ENCODE measurements at places on chromosomes 5 and 9. TPM values are rescaled to one million over a fixed set of nuclear protein-coding genes. Genes with fewer than 3 reads are reported as not detected.

- no peak for DNase-seq
Measured at GRCh38 chr9:91562416-91562815, 138.8 kb upstream of the NFIL3 start.

DNA sequence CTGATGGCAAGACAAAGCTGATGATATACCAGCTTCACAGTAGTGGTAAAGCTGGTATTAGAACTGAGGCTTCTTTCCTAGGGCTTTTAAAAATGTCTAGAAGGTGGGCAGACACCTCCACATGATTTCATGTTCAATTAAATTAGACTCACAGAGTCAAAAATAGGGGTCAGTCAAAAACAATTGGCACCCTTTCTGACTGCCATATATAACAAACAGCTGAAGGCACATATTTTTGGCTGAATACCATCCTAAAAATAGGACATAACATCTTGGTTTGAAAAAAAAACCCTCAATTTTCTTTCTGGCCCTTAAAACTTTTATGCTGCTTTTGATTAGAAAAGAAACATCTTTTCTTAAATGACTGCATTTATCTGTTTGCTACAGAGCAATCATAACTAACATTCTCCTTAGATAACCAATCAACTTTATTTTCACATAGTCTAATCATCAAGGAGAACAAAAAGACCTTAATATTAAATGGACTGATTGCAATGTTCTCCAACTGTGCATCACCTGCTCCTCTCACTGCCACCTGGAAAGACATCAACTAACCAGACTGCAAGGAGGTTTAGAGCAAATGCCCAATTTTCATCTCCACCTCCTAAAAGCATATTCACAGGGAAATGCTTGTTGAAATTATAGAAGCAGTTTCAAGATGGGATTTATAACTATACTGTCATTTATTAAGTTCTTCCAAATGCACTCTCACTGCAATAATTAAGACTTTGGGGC lies 3.2 kb downstream of the SGTB start:
- DNase-seq: no peak

DNA sequence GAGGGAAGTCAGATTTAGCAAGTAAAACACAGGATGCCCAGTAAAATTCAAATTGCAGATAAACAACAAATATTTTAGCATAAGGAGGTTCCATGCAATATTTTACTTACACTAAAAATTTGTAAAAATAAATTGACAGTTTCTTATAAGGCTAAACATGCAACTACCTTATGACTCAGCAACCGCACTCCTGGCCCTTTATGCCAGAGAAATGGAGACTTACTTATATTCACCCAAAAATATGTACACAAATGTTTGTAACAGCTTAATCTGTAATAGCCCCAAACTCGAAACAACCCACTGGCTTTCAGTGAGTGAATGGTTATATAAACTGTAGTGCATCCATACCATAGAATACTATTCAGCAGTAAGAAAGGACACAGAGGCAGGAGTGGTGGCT lies 28.6 kb upstream of the TRIM14 start:
- no peak for DNase-seq

GRCh38 chr5:59259237-59259636 lies 634.3 kb downstream of the PDE4D start:
- no peak for DNase-seq

DNA sequence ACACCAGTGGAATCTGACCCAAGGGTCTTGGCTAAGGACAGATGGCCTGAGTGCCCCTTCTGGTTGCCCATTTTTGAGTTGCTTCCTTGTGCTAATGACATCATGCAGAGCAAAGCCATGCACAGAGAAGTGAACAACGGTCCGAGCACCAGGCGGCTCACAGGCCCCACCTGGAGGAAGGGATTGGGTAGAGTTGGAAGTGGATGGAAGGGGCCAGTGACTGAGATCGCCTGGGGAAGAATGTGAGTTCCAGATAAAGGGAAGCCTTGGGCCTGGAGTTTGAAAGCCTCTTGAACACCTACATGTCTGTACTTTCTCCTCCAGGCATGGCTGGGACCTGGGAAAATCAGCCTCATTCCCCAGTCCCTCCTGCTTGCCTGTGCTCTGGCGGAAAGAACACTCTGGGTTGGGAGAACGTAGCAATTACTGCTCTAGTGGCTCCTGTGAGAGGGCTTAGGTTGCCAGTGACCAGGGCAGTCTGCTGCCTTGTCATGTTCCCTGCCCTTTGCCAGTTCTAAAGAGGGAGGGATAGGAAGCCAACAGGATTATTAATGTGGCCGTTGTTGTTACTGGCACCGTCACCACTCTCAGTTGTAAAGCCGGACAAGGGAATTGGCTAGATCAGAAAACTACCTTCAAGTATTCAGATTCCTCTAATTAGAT lies 62.5 kb upstream of the PTPN3 start:
- DNase-seq: no peak

DNA sequence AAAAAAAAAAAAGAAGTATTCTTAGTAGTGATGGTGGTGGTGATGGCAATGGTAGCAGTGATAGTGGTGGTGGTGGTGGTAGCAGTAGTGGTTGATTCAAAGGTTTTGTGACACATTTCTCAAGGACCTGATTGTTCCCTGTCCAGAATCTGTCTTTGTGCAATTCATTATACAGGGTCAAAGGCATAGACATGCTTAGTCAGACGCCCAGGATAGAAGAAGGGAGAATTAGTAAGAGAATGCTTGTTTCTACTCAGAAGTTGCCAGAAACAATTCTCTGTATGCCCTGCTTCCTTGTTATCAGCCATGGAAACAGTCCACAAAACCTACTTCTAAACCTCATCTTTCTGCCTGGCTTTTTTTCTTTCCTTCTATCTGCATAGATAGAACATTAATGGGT lies 89.4 kb downstream of the SLC44A1 start:
- no peak for DNase-seq

GRCh38 chr9:36566813-36567221 lies 5.9 kb upstream of the MELK start:
- DNase-seq: no peak

- DNase-seq: no peak
Measured at GRCh38 chr9:98888801-98889421, 54.8 kb upstream of the COL15A1 start.

DNA sequence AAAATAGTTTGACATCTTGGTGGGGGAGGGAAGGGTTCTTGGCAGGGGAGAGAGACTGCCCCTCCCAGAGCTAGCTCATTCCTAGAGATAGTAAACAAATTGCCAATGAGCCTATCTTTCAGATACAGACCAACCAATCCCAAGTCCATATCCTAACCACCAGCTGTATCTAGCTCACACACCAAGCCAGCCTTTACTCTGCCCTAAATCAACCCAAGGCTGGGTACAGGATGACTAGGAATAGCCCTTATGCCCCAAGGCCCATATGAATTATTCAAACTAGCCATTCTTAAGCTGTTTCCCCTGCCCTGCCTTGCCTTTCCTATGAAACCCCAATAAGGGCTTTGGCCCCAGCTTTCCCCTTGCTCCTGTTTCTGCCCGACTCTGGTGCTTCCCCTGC lies 281.3 kb upstream of the PANK3 start:
- no peak for DNase-seq

- no peak for DNase-seq
Measured at GRCh38 chr9:105362470-105362869, 85.4 kb upstream of the FSD1L start.

DNA sequence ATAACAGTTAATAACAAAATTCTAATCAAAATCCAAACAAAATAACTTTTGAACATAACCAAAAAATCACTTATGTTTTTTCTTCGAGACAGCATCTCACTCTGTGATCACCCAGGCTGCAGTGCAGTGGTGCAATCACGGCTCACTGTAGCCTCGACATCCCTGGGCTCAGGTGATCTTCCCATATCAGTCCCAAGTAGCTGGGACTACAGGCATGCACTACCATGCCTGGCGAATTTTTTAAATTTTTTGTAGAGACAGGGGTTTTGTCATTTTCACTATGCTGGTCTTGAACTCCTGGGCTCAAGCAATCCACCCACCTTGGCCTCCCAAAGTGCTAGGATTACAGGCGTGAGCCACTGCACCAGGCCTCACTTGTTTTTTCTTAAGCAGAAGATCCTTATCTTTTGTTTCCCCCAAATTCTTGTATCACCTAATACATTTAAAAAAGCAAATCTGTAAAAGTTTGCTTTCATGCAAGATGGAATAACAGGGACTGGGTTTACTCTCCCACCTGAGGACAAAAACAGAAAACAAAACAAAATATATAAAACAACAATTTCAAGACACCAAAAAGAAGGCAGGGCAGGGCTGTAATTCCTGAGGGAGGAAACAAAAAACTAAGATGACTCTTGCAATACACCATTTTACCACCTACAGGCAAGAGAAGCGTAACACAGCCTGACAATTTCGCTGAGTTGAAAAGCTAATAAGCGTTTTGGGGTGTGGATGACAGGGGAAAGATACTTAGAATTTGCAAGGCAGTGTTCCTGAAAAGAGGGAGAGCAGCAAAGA lies 71.4 kb downstream of the RAPGEF6 start:
- no peak for DNase-seq

DNA sequence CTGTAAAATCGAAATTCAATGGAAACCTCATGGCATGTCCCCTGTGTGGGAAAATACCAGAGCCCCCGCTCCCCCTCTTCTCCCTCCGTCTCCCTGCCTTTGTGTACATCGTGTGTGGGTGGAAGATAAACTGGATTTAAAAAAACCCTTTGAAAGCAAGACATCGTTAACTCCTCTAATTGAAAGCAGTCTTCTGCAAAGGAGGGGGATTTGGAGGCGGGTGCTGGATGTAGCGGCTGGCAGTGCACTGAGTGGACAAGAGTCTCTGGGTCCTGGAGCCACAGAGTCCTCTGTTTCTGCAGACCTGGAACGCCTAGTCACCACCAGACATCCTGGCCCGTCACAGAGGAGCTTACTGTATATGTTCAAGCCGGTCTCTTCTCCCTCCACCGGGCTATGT lies 169.4 kb downstream of the PAPPA start:
- no peak for DNase-seq

GRCh38 chr5:154816891-154817492 lies 33.4 kb downstream of the FAXDC2 start:
- DNase-seq: no peak

DNA sequence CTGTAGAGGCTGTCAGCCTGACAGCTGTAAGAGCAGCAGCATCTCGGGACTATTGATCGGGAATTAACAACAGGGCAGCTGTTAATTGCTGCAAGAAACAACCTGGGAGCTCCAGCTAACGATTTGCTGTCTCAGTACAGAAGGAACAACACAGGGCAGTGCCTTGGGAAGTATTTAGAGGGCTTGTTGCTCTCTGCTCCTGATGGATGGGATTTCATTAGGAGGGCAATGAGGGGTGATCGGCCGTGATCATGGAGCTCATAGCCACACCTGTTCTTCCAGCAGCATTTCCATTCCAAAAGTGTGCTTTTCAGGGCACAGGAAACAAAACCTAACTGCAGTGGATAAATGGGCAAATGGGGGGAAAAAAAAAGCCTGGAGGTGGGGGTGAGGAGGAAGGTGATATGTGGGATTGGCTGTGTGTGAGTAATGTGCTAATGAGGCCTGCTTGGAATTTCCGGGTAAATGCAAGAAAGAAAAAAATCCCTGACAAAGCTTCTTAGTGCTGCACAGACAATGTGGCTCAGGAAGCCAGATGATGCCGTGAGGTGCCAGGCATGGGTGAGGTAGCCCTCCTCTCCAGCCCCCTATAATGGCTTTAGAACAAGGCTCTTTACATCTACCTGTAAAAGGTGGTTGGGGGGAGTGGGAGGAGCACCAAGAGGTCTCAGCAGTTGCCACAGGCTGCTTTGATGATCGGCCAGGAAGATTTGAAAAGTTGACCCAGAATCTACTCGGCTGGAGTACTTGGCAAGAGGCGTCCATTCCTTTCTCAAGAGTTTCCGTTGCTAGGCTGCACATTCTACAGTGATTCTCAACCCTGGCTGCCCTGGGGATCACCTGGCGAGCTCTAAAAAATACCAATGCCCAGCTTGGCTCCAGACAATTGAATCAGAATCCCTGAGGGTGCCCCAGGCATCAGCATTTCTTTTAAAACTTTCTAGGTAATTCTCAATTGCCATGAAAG lies 139.5 kb upstream of the KLF9 start:
- peak; percentile 61 for DNase-seq

GRCh38 chr5:142095651-142096330 lies 12.8 kb upstream of the NDFIP1 start:
- DNase-seq: no peak

DNA sequence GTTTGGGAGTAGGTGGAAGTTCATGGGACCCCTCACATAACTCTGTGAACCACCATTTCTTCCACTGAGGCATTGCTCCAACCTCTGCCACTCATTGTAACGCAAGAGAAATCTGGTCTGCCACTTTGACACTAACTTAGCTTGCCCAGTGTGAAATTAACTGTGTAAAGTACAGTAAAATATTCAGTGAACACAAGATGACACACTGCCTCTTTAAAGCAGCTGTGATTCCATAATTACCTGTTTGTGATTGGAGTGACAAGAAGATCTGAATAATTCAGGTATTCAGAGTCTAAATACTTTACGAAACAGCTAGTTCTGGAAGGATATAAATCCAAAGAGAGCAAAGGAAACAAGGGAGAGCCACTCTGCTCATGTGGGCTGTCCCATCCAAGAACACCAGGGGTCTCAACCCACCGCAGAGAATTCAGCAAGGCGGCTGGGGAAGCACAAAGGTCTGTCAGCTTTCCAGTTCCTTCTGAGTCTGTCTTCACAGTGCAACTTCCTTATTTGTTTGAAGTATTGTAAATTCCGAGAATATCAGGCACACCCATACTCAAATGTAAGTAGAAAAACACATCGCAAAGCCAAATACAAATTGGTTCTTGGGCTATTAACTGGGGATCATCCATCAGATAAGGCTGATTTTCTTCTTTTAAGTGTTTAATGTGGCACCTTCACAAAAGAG lies 86.9 kb downstream of the GNAQ start:
- DNase-seq: no peak

- DNase-seq: no peak
Measured at GRCh38 chr9:3931996-3932906, 367.6 kb downstream of the GLIS3 start.

DNA sequence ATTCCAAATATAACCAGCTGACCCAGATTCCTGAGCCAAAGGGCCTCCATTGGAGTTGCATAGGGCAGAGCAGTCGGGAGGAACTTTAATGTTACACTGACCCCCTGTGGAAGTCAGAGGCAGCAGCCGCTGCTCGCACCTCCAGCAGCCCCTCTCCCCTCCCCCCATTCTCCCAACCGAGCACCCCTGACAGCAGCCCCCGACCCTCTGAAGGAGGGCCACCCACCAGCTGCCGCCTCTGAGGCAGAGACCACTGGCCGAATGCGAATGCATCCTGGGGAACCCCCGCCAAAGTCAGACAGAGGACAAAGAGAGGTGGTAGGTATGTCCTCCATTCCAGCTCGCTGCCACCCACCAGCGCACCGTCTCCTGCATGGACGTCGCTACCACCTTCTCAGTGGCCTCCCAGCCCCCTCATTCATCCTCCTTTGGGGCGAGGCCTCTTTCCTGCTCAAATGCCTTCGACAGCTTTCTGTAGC lies 231.0 kb downstream of the CDK5RAP2 start:
- DNase-seq: no peak

GRCh38 chr5:124235576-124235975 lies 510.9 kb downstream of the ZNF608 start:
- no peak for DNase-seq

ITGA1 gene
- 10.0 TPM for total RNA-seq

PCDHGA5 gene
- 0.58 TPM for total RNA-seq

FOXI1 gene
- not detected for total RNA-seq

TRPM6 gene
- 0.07 TPM for total RNA-seq

OMD gene
- total RNA-seq: not detected

KCNV2 gene
- not detected for total RNA-seq

C5orf58 gene
- not detected for total RNA-seq

ANKRD31 gene
- total RNA-seq: 0.21 TPM

ACTBL2 gene
- 1.5 TPM for total RNA-seq

UGT3A2 gene
- total RNA-seq: 0.21 TPM

MAMDC4 gene
- total RNA-seq: 6.4 TPM

PCDHA1 gene
- not detected for total RNA-seq

SPATA31A3 gene
- not detected for total RNA-seq

FGD3 gene
- total RNA-seq: 0.41 TPM

OR2K2 gene
- total RNA-seq: 0.08 TPM

Measured in kidney epithelial cell (primary cell).